ENCODE measurements at places on chromosomes 4 and X.

DNA sequence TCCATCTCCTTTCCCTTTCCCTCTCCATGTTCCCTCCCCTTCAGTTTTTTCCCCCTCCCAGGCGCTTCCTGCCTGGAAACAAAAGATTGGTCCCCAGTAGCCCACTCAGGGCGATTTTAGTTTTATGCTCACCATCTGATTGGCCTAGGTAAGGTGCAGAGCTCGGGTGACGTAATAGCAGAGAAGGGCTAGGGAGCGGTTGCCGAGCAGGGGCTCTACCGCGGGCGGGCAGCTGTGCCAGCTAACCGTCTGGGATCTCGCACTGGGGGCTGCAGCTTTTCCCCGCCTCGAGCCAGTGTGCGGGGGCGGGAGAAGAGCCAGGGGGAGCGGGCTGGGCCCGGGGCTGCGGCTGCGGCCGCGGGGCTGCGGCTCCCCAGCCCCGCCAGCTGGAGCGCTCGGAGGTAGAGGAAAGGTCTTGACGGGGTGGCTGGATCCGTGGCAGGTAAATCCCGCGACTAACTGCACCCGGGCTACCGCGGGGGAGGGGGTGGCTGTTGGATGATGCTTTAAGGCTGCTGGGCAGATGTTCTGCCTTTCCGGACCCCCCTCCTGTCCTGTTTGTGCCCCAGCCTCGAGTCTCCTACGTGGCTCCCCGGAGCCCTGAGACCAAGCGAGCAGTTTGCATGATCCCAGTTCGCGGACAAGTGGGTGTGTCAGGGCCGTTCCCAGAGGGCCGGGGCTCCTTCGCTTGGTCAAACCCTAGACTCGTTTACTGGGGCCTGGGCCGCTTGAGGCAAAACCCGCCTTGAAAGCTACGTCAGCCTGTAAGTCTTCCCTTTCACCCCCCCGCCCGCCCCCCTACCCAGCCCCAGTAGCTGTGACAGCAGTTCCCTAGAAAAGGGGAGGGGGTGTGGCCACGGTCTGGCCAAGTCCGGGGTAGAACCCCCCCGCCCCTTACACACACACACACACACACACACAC lies at the start of gene PAK3:
Gene PAK3 (plus strand): TSS at position 218 of the 922 bp plus-strand sequence. CDS start 26,913 bp downstream, outside the sequence.
- no peak for DNase-seq

DNA sequence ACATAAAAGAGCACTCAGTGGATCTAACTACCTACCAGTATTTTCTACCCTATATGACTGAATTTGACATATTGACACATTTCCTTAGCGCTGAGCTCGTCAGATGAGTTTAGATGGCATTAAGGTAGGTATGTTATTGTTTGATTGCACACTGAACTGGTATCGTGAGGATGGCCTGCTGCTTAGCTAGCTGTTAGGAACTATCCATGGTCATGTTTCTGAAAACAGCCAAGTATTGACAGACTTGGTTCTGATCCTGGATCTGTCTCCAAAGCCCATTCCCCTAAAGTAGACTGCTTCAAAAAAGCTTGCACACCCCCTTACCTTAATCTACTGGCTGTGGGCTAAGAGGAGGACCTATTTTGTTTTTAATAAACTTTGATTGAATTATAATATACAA lies 32.9 kb downstream of the FNIP2 start:
- no peak for DNase-seq

DNA sequence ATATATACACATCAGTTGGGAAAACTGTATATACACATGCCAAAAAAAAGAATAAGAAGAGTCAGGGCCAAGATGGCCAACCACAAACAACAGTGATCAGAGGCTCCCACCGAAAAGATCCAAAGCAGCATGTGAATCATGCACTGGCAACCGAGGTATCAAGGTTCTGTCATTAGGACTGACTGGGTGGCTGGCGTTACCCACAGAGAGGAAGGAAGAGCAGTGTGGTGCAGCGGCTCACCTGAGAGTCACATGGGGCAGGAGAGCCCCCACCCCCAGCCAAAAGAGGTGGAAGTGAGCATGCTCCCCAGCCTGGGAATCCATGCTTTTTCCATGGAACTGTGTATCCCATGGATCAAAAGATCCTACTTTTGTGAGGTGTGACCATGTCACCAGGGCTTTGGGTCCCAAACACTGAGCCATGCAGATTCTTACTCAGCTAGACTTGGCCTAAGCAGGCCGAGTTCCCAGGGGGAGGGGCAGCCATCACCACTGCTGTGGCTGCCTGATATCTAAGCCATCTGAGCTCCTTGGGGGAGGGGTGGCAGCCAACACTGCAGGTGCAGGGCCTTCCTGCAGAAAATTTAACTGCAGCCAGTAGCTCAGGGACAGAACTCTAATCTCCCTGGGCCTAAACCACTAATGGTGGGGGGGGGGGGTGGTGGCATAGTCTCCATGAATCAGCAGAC lies 52.8 kb downstream of the P2RY10 start:
- no peak for DNase-seq

- no peak for DNase-seq
These were observed 80.3 kb downstream of the GPC4 start for GRCh38 chrX:133335027-133335426.

DNA sequence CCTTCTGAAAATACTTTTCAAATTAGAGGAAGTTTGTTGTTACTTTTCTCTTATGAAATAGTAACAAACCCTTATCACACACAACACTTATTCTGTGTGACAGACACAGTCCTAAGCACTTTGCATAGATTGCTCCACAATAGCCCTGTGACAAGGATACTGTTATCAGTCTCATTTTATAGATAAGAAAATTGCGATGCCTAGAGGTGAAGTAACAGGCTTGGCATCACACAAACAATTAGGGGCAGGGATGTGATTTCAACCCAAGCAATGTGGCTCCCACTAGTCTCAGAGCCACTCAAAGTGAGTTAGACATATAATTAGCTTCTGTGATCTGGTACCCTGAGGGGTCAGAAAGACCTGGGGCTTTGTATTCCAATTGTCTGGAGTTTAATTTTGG lies 339.9 kb downstream of the FBXO8 start:
- DNase-seq: no peak

DNA sequence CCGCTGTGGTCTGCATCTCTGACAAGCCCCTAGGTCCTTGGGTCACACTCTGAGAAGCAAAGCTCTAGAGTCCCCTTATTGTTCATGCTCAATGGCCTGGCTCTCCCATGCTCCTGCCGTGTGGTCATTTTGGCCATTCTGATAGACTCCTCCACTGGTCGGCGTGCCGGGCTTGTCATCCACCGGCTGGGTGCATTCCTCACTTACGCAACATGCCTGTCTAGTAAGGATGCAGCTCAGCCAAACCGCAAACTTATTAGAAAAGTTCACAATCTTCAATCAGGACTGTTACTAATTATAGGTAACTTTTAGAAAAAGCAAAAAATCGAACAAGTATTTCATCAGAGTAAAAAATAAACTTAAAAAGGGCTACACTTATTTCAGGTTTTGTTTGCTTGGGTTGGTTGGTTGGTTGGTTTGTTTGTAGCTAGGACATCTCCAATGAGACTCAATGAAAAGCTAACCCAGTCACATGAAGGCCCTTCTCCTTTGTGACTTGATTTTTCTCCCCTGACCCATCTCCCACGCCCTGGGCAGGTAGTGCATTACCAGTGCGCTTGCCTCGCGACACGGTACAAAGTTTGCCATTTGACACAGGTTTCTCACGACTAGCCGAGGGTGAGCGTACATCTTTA lies 41.0 kb downstream of the IRF2 start:
- no peak for DNase-seq

All from stimulated activated CD8-positive, alpha-beta memory T cell treated with anti-CD3 and anti-CD28 coated beads, Interleukin-4, amount 100 ng/mL, for 24 hours (primary cell).